ENCODE measurements at places on chromosomes 13 and 19.

DNA sequence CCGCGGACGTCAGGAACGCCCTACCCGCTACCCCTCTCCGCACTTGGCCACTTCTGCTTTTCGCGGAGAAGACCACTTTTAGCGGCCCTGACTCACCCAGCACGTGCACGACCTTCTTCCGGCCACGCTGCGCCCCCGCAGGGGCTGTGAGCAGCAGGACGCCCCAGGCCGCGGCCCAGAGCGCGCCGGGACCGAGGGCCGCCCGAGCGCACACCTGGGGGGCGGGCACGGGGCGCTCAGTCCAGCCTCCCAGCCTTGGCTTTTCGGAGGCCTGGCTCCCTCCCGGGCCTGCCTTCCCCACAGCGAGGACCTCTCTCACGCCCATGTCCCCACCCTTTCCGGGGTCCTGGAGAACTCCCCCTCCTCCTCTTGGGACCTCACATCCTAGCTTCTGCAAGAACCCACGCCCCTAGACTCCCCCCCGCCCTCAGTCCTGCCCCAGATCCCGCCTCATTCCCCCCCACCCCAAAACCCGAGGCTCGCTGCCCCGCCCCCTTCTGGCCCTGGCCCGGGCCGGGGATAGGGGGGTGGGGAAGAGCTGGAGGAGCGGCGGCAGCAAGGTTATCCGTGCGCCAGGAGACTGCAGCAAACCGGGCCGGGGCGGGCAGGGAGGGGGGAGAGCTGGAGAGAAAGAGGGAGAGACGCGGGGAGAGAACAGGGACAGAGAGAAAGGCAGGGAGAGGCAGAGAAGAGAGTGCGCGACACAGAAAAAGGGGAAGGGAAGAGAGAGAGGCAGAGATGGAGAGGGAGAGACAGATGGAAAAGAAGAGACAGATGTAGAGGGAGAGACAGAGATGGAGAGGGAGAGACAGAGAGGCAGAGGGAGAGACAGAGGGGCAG, 11.5 kb downstream of the TM6SF2 start:
- no peak for DNase-seq

DNA sequence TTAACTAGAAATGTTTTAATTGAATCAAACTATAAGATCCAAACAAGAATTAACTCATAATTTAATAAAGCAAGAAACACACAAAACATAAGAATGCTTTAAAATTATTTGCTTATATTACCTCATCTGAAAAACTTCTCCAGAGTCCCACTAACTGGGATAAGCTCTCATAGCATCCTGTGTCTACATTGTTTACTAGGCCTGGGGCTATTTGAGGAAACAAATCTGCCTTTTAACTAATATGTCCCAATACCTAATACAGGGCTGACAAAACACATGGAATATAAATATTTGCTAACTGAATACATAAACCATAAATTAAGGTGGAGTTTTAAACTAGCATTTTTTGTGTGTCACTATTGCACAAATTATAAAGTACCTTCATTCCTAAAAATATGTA, 1399.8 kb upstream of the SLC10A2 start:
- no peak for DNase-seq

DNA sequence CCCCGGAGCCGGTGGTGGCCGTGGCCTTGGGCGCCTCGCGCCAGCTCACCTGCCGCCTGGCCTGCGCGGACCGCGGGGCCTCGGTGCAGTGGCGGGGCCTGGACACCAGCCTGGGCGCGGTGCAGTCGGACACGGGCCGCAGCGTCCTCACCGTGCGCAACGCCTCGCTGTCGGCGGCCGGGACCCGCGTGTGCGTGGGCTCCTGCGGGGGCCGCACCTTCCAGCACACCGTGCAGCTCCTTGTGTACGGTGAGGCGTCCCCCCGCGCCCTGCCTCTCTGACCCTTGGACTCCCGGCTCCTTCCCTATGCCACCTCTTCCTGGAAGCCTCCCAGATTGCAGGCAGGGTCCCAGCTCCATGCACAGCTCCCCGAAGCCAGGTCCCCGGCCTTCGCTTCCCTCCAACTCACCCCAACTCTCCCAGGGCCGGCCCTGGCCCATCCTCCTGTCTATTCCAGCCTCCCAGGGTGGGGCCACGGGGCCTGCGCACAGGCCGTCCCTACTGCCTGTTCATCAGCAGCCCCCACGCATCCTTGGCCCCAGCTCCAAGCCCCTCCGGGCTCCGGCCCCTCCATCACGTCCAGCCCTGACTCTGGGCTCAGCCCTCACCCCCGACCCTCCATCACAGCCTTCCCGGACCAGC, 1.7 kb downstream of the MADCAM1 start:
- no peak for DNase-seq

DNA sequence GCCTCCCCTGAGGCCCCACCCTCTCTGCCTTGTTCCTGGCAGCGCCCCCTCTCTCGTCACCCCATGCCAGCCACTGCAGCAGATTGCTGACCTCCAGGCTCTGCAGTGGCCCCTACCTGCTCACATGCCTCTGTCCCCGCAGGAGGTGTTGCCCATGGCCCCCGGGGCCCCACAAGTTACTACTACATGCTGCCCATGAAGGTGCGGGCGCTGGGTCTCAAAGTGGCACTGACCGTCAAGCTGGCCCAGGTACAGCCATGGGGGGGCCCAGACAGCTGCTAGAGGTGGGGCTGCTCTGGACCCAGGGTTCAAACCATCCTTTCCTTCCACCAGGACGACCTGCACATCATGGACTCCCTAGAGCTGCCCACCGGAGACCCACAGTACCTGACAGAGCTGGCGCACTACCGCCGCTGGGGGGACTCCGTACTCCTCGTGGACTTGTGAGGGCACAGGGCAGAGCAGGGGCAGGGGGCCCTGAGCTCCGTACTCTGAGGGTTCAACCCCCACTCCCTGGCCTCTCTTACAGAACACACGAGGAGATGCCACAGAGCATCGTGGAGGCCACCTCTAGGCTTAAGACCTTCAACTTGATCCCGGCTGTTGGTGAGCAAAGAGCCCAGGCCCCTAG, 6.2 kb downstream of the MRPL4 start:
- DNase-seq, result no peak

Data from stimulated activated CD8-positive, alpha-beta memory T cell treated with anti-CD3 and anti-CD28 coated beads, Interleukin-15, amount 100 ng/mL, for 4 hours (primary cell).